ENCODE measurements at places on chromosomes 13 and 19.

- no peak for DNase-seq
Observed at GRCh38 chr13:63124863-63125262, 1709.2 kb upstream of the PCDH20 start.

DNA sequence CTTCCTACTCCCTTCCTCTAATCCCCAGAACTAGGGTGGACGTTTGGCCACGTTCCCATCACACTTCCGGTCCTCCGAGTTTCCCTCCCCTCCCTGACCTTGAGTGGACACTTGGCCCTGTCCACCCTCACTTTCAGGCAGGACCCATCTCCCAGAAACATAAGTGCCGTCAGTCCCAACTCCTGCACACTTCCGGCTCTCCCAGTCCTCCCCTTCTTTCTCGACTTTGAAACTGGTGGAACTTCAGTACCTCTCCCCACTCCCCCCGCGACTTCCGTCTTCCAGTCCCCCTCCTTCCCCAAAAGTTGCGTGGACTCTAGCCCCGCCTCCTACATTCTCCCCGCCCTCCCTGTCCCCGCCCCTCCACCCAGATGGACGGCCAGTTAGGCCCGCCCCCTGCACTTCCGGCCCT, 278 bp upstream of the ZNF274 start:
- DNase-seq: no peak

GRCh38 chr19:34165295-34165738, 7.0 kb upstream of the LSM14A start:
- no peak for DNase-seq

GRCh38 chr13:24670174-24670573, 10.0 kb upstream of the ATP12A start:
- DNase-seq: no peak

GRCh38 chr19:50646074-50646807, 3.0 kb upstream of the C19orf81 start:
- DNase-seq: no peak

DNA sequence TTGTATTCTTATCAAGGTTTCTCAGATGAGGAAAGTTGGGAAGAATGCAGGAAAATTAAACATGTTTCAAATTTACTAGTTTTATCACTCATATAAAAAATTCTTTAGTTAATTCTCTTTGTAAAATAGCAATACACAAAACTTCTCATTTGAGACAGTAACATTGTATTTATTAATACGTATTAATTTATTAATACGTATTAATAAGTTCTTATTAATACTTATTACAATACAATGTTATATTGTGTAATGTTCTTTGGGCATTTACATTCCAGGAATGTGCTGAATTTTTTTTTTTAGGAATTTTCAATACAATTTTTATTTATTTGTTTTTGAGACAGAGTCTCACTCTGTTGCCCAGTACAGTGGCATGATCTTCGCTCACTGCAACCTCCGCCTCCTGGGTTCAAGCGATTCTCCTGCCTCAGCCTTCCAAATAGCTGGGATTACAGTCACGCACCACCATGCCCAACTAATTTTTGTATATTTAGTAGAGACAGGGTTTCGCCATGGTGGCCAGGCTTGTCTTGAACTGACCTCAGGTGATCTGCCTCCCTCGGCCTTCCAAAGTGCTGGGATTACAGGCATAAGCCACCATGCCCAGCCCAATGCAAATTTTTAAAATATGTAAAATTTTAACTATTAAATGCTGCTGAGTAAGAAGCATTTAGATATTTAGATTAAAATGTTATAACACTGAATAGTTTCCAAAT, 31.6 kb downstream of the MBNL2 start:
- no peak for DNase-seq

DNA sequence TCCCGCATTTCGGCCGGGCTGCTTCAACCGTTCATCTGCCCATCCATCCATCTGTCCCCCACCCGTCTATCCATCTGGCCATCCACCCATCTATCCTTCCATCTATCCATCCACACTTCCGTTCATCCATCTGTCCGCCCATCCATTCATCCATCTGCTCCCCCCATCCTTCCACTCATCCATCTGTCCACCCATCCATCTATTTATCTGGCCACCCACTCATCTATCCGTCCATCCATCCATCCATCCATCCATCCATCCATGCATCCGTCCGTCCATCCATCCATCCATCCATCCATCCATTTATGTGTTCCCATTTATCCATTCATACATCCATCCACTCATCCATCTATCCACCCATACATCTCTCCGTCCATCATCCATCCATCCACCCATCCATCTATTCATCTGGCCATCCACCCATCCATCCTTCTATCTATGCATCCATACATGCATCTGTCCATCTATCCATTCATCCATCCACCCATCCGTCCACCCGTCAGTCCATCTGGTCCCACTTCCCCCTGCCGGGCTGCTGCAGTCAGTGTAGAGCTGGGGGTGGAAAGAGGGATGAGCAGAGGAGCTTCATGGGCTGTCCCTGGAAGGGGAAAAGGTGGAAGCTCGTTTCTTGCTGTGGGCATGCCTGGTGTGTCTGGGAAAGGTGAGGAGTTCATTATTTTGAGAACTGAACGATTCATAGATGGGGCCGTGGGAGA, 722 bp downstream of the HSD11B1L start:
- DNase-seq: no peak

- no peak for DNase-seq
Observed at GRCh38 chr13:106517109-106517847, 18.2 kb downstream of the EFNB2 start.

- DNase-seq: no peak
Observed at GRCh38 chr13:37406031-37406430, 192.5 kb downstream of the POSTN start.

GRCh38 chr13:77784515-77784914, 87.0 kb downstream of the SLAIN1 start:
- DNase-seq: no peak

- no peak for DNase-seq
Observed at GRCh38 chr13:48121733-48122132, 26.8 kb upstream of the MED4 start.

DNA sequence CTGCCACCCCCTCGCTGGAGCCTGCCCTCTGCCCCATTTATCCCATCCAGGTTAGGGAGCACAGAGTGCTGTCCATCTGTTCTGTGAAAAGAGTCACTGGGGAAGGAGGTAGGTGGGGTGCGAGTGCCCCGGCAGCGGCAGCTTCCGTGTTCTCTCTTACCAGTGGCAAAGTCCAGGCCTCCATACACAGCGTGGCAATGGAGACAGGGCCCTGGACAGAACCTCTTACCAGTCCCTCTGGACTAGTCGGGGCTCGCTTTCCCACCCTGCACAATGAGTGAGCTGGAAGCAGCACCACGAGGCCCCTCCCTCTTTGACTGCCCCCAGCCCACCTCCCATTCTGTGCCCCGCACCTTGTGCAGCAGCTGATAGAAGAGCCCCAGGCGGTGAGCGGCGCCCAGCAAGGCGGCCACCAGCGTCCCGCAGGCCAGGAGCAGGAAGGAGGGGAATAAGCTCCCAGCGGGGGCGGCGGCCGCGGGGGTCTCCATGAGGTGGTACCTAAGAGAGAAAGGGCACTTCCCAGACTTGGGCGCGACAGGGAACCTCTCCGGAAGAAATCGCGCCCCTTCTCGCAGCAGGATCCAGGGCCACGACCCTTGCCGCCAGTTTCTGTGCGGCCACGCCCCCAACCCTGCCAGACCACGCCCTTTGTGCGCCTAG, 17.5 kb downstream of the SYDE1 start:
- peak; percentile 74 for DNase-seq

DNA sequence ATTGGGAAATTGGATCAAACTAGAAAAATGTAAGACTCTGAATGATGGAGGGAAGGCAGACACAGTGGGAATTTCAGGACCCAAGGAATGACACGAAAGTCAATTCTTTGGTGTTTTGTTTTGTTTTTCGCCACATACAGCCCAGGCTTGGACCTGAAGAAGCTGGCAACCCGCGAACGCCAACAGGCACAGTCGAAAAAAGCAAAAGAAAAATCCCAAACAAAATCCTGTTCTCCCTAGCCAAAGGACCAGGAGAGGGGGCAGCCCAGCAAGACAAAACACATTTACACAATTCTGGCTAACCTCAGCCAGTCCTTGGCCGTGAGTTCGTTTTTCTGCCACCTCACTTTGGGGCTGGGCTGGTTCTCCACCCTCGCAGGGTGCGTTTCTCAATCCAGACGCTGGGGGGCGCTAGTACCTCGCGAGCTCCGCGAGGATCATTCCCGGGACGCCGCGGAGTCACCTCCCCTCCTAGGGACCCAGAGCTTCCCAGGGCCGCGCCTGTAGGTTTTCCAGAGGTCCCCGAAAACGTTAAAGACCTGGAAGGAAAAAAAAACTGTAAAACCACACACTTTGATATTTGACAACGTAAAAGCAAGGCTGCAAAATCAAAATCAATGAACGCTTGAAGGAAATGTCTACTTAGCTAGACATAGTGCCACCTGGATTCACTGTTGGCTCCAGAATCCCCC, 34.9 kb upstream of the TPM4 start:
- DNase-seq: peak; percentile 86

GRCh38 chr13:47407808-47408207, 511.0 kb upstream of the HTR2A start:
- no peak for DNase-seq

DNA sequence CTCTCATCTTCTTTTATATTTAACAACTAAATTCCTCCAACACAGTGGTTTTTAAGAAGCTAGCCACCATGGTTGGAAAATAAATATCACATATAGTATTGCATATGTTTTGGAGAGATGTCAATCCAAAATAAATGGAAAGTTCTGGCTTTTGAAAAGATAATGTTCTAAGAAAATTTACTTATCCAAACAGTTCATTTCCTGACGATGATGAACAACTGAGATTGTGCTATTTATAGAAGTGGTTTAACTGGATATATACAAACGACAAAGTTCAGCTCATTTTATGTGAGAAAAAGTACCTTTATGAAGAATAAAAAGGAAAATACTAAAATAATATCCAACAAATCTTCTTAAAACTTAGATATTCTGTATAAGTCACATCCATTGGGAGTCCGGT, 174.7 kb downstream of the MZT1 start:
- no peak for DNase-seq

- no peak for DNase-seq
Observed at GRCh38 chr13:46134961-46135522, 30.2 kb upstream of the CPB2 start.

DNA sequence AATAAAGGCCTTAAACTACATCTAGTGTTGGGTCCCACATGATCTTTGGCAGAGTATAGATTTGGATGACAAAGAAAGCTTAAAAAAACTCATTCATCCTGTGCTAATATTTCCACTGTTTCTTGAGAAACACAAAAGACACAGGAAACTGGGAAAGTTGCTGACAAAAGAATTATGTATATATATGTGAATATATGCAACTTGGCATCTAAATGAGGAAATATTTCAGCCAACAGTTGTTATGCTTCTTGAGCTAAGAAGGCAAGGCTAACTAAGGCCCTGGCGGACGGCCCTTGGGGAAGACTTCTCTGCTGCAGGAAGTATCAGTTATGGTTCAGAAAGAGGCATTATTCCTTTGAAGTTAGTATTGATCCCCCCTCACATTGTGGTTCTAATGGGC, 491.8 kb downstream of the DIAPH3 start:
- no peak for DNase-seq

- no peak for DNase-seq
Observed at GRCh38 chr13:76271728-76272232, 614.4 kb downstream of the KCTD12 start.

DNA sequence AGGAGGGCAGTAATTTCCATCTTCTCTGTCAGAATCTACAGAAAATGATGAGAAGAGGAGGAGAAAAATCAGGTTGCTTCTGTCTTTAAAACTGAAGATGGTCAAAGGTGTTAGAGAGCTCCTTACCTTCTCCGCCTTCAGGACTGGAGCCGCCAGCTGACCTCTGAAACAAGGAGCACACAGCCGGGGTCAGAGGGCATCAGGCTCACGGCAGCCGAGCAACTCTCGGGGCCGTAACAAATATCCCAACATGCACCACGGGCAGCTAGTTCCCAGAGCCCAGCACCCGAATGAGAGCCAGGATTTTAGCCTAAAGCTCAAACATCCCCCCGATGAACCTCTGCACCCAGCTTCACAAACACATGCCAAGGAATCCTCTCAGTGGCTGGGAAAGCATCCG, 27.6 kb downstream of the CAPS start:
- DNase-seq: no peak

GRCh38 chr19:21092109-21092508, 10.1 kb downstream of the ZNF714 start:
- DNase-seq: no peak

DNA sequence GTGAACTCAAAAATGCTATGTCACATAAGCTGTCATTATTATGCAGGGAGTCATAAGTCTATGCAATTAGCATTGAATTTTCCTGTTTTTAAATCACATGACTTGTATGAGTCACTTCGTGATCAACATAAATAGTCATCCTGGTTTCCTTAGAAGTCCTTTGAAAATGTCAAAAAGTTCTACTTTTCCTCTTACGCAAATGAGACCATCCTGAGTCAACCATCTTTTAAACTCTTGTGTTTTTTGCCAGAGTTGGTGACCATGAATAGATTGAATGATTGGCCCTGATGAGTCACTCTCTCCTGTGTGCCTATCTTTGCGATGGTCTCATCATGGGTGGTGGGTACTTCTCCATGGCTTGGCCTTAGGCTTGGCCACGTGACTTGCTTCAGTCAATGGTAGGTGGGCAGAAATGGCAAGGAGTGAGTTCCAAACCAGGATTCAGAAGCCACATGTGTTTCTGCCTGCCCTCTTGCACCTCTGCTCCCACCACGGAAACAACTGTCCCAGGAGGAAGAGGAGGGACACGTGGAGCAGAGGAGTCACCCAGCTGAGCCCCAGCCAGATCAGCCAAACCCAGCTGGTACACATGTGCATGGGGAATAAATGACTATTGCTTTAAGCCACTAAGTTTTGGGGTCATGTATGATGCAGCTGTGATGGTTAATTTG, 123.5 kb upstream of the CACNA1A start:
- no peak for DNase-seq

- DNase-seq: no peak
Observed at GRCh38 chr19:7985481-7985911, 19.9 kb downstream of the ELAVL1 start.

DNA sequence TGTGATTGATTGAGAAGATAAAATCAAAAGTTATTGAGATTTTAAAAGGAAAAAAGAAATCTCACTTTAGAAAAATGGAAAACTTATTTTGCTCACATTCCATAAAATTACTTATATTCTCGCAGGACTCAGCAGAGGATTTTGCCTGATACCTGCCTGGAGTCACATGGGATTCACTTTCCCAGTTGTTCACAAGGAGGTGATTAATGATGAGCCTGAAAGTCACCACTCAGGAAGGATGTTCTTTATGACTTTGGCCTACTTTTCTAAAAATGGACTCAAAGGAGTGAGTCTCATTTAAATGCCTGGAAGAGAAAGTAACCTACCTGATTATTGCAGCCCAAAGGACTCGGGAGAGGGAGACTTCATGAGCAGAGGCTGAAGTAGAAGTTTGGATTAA, 34.5 kb upstream of the FAM216B start:
- no peak for DNase-seq

DNA sequence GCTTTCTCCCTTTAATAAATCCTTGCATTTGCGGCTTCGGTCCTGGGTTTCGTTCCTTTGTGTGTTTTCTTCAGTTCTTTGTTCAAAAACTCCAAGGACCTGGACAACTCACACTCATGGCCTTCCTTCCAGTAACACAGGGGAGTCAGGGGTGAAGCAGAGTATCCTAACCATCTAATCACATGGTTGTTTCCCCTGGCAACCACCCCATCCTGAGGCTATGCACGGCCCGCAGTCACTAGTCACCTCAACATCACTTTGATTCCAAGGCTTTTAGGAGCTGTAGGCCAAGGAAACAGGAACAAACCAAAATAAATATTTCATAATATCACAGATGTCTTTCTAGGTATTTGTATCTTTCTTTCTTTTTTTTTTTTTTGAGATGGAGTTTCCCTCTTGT, 28.9 kb downstream of the ZNF101 start:
- no peak for DNase-seq

- no peak for DNase-seq
Observed at GRCh38 chr19:10760273-10760944, 42.5 kb downstream of the DNM2 start.
